ENCODE measurements at places on chromosomes 2 and 18.

DNA sequence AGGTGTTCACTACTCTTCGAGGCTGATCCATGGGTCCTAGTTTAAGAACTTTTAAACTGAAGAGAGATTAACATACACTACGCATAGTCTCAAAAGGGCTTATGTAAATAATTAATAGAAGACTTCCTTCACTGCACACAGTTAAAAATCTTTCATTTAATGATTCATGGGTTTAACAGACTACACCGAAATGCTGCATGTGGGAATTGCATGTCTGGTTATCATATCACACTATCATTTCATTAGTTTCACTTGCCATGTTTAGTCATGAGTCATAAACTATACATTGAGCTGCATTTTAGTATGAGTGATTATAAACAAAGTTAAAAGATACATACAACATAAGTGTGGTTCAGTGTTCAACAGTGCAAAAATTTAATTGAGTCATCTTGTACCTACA is 31.2 kb downstream of the GLS start:
- no peak for DNase-seq

GRCh38 chr2:119219873-119220272 is 3.8 kb upstream of the STEAP3 start:
- no peak for DNase-seq

- no peak for DNase-seq
Measured at GRCh38 chr2:110858993-110859701, 126.8 kb downstream of the ACOXL start.

- DNase-seq, result no peak
Measured at GRCh38 chr2:180231015-180231414, 223.9 kb upstream of the CWC22 start.

- no peak for DNase-seq
Measured at GRCh38 chr2:122203523-122203922, 448.1 kb downstream of the TSN start.

DNA sequence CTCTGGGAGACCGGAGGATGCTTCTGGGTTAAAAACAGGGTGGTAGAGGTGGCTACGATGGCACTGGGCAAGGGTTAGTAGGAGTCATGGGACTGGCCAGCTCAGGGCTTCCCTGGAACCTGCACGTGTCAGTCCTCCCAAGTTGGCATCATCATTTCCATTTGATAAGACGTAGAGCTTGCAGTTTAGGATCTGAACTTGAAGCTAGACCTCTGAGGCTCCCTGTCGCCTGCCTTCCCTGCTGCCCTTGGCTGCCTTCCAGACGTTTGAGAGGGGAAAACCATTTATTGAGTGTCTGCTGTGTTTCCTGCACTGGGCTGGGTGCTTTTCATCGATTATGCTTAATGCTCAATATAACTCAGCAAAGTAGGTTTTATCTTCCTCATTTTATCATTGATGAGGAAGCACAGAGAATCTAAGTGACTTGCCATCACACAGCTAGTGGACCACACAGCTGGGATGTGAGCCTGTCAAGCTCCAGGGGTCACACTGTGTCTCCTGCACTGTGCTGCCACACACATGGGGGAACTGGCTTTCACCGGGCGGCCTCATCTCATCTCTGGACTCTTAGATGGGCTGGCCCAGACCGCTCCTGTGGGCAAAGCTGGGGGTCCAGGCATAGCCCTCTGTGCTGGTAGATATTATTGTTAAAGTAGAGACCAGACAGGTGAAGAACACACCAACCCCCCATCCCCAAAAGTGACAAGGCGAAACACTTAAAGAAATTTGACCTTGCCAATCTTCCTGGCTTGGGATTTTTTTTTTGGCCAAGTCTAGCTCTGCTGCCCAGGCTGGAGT is 7.8 kb downstream of the NT5DC4 start:
- DNase-seq, result no peak

DNA sequence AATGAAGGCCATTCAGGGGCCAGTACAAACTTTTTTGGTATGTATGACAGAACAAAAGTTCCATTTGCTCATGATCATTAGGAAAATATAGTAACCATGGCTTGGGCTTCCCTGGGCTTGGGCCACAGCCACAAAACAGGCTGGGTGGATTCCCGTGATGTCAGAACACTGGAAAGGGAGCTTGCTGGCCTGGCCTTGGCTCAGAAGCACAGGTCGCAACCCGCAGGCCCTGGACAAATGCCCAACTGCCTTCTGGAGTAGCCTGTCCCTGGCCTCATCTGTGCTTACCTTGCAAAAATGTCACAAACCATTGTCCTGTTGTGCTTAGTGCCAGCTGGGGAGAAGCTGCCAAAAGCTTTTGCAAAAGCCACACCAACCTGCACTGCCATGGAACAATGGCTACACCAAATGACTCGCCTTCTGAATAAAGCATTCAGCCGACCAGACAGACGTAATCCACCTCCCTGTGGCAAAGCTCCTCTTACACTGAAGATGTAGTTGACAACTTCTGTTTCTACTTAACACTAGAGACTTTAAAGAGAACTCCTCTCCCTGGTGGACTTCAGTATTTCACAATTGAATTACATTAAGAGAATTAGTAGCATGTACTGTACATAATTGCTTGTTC is 125.5 kb downstream of the ANKRD44 start:
- no peak for DNase-seq

GRCh38 chr2:46315103-46315890 is 18.1 kb downstream of the EPAS1 start:
- DNase-seq, result no peak

GRCh38 chr2:649426-650342 is 27.5 kb downstream of the TMEM18 start:
- DNase-seq, result no peak

DNA sequence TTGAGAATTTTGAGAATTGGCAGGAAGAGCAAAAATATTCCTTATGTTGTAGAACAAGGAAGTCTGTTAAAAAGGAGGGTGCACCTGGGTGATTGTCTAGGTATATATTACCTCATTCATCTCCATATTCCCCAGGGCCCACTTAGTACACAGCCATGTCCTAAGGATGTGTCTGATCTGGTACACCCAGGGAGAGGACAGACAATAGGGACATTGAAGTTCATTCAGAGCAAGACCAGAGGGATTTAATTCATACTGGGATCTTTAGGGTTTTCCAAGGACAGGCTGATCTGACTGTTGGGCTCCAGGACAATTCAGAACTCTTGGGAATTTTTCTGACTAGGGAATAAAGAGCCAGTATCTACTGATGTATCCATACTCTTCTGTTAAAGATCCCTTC is 112.1 kb downstream of the PHLPP1 start:
- no peak for DNase-seq

DNA sequence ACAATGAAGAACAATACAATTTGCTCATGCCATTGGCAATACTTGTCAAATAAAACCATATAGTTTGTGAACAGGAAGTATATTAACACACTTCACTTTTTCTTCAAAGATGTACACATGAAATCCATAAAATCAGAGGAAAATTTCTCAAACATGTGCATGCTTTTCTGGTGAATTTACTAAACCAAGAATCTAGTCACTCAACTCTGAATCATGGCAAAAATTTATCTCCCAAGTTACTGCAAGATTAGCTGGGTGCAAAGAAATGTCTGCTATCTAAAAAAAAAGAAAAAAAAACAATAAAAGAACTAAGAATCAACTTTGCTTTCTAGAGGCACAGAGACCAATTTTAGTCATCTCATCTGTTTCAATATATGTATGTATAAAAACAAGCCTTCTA is 419.2 kb downstream of the NR4A2 start:
- no peak for DNase-seq

GRCh38 chr2:37653805-37654378 is 17.6 kb downstream of the CDC42EP3 start:
- no peak for DNase-seq

DNA sequence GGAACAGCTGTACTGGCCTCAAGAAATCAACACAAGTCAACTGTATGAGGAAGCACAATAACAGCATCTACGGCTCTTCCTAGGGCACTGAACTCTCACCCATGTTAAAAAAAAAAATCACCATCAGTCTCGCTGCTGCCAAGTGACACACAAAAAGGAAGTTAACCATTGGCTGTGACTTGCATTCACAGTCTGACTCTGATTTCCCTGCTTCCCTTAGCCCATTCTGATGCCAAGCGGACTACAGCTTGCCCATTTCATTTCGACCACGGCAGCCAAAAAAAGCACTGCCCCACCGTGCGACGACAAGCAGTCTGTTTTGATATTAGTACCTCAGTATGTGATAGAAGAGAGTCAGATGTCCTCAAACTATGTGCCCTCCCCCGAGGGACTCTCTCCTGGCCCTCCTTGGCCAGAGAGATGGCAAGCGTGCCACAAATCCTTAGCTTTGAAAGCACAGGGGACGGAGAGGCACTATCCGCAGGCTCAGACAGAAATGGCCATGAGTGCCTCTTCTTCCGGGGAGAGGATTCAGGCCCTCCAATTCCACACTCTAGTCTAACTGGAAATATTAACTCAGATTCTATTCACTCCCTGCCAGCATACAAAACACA is 250.0 kb downstream of the TCF4 start:
- DNase-seq, result no peak

DNA sequence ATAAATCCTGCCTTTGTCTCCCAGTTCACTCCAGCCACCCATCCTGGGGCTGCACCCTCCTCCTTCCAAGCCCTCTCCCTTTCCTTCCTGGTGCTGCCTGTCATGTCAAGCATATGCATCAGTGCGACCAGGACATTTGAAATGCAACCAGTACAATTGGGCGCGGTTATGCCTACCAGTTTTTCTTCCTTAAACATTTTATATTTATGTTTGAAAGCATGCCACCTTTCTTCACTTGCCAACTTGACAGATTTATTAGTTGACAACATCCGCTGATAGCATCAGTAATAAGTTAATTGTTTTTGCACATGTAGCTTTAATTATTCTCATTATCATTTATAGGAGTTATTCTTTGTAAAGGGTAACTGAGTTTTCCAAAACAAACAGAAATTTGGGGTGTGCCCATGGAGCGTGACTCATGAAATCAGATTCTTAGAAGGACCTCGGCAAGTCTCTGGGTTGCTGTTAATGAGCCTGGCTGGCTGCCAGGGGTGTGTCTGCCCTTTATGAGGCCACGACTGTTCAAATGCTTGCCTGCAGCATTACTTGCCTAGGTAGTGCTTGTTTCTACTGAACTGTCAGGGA is 32.8 kb upstream of the IL1B start:
- DNase-seq, result peak; percentile 41

DNA sequence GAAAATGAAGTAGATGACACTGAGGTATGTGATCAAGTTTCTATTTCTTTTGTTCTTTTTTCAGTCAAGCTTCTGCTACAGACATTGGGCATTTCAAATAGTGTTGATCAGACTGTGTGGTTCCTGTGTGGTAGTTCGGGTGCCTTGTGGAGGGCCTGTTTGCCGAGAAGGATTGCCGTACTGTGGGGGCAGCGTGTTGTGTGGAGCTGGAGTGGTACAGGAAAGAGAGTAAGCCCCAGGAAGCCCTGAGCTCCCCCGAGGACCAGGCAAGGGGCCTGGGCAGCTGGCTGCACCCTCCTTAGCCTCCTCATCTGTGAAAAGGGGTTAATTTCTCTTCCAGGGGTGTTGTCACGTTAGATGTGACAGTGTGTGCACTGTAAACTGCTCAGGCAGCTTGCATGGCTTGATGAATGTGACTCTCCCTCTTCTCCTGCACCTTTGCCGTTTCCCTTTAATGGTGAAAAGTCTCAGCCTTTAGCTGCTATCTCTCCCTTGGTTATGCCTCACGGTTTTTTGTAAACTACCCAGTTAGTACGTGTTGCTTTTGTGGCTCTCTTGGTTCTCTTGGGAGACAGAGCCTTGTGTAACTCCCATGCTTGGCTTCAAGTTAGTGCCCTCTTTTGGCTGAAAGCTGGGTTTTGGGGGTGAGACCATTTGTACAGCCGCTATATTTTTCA is 19.5 kb downstream of the C2orf74 start:
- DNase-seq, result no peak

DNA sequence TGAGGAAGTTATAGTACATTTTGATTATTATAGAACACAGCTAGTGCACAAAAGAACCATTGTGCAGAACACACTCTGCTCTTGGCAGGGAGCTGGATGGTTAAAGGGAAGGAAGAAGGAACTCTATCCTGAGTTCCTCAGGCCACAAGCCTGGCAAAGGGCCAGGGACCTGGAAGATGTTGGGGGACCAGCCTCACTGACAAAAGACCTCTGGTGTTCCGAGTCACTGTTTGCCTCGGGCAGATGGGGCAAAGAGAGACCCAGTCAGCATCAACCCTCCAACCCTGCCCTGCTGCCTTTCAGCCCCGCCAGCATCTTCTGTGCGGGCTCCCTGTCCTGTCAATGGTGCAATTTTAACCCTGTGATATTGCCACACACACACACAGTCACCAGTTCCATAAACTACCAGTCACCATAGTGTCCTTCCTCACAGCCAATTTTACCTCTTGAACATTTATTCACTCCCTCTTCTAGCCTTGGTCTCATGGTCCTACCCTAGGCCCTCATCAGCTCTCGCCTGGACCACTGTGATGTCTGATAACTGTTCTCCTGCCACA is 21.9 kb downstream of the NEMP2 start:
- no peak for DNase-seq

GRCh38 chr2:112583497-112584133 is 794 bp upstream of the CHCHD5 start:
- no peak for DNase-seq

- DNase-seq, result no peak
Measured at GRCh38 chr18:39340418-39340817, 1774.8 kb upstream of the CELF4 start.

DNA sequence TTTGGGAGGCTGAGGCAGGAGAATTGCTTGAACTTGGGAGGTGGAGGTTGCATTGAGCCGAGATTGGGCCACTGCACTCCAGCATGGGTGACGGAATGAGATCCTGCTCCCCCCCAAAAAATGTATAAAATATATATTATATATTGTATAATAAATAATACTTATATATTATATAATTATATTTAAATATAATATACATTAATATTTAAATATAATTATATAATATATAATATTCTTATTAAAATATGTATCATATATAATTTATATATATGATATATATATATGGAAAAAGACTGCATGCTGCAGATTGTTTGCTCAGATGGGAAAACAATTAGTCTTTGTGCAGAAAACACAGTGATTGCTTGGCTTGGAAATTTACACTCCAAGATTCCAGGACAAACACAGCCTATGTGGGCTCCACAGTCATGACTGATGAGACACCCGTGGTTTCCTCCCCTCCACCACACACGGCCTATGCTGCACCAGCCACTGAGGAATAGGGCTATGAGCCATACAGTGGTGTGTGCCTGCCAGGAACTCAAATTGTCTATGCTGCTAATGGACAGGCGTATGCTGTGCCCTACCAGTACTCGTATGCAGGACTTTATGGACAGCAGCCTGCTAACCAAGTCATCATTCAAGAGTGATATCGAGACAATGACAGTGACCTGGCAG is 30.0 kb downstream of the PMAIP1 start:
- DNase-seq, result no peak

GRCh38 chr2:196486146-196486545 is 153.4 kb upstream of the CCDC150 start:
- no peak for DNase-seq

Data from NCI-H774 (cell line).